Cortex of kidney (tissue), 1 donor: ENCODE measurements at places on chromosomes 3 and 15.

DNA sequence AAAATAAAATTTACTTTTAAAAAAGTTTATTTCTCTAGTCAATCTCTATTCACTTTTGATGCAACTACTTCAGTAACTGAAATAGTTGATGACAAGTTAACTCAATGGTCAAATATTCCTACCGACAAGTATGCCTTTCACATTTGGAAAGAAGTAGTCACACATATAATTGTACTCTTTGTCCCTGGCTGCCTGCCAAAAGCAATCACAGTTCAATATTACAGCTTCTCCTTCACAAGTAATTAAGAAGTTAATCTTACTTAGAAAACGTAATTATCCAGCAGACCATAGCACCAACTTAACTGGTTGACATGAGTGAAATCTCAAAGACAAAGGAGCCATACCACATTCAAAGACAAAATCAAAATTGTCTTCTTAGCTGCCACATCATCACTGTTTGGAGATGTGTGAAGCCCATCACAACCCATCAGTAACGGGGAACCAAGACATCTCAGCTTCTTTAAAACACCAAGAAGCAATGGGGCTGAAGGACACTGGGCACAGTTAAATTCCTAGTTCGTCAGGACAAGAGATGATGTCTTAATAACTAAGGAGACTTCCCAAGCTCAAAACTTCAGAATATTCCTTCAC, 86.1 kb downstream of the PLCH1 start:
- DNase-seq: no peak

DNA sequence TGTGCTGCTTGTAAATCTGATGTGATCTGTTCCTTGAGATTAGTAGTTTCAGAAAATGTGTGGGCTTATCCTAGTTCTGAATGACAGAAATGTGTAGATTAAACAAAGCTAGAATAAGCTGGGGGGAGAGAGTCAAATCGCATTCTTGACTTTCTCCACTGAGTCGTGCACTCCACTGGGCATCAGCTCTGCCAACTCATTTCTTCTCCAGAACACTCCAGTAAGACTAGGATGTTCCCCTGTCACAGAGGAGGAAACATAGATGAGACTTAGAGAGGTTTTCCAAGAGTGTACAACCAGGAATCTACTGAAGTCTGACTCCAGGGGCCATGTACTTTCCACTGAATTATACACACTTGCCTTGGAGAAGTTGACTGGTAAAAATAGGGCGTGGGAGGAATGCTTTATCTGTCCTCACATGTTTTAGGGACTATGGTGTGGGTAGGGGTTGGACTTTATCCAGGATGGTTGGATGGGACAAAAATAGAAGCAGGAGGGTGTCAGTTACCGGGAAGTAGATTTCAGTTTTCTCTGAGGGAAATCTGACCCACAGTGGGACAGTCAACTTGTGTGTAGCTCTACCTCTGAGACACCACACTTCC, 298.2 kb downstream of the UBE2E2 start:
- no peak for DNase-seq

DNA sequence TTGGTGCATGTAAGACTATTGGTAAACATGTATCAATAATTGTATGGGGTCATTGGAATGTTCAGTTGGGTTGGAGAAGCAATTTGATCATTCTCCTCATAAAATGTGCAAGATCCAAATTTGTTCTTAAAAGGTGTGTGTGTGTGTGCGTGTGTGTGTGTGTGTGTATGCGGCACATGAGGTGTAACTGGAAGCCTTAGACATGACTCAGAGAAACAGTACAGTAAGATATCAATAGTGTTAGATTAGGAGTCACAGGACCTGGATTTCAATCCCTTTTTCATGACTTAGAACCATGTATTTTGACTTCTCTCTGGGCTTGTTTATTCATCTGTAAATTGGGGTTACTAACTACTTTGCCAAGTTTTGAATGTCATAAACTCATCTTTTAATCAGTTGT, 38.3 kb downstream of the RSRC1 start:
- no peak for DNase-seq

- DNase-seq: no peak
These were observed 83.6 kb downstream of the AKAP13 start for GRCh38 chr15:85463976-85464375.

- no peak for DNase-seq
These were observed 189.0 kb upstream of the RGMA start for GRCh38 chr15:93278006-93278405.

DNA sequence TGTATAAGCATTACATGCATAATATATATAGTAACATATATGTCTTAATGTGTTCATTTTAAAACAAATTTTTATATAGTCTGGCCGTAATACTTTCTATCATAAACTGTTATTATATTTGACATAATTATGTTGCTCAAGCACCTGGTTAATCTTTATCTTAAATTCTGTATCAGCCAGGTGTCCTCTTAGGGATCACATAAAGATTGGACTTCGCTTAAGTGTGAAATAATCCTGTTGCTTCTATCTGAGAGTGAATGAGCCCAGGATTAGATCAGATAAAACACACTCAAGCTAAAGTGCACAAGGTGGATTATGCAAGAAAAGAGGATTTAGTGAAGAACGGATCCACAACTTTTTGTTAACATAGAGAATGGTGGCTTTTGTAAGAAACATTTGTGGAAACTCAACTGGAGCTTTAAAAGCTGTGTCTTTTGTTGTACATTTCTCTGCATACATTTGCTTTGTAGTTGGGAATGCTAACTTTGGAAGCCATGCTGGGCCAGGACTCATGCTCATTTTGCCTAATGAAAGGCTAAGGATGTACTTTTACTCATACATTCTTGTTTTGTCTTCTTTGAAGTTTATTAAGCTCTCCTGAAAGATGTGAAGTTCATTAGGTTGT, 437.8 kb downstream of the ZIC1 start:
- DNase-seq: no peak

DNA sequence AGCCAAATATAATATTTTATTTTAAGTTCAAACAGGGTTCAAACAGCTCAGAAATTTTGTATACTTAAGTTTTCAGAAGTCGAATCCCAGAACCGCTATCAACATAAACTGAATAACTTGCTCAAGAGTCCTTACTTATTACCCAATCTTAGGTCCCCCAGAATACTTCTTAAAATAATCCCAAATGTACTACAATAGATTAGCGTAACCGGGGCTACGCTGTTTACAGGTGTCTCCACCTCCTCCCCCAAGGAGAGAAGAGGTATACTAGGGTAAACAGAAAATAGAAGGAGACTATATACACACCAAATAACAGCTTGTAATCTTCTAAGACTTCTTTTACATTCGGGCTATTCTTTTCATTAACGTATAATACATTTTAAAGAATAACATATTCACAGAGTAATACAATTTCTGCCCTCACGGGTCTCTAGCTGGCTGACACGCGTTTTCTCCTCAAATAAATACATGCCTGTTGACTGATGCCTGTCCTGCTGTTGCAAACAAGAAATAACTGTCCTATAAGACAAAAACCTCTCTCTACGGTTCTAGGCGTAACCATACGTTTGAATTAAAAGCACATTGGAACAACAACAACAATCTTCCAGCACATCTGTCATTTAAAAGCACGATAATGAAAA, 1.3 kb downstream of the DENND4A start:
- no peak for DNase-seq

- DNase-seq: no peak
These were observed 33.0 kb upstream of the SLC12A8 start for GRCh38 chr3:125245521-125245920.

DNA sequence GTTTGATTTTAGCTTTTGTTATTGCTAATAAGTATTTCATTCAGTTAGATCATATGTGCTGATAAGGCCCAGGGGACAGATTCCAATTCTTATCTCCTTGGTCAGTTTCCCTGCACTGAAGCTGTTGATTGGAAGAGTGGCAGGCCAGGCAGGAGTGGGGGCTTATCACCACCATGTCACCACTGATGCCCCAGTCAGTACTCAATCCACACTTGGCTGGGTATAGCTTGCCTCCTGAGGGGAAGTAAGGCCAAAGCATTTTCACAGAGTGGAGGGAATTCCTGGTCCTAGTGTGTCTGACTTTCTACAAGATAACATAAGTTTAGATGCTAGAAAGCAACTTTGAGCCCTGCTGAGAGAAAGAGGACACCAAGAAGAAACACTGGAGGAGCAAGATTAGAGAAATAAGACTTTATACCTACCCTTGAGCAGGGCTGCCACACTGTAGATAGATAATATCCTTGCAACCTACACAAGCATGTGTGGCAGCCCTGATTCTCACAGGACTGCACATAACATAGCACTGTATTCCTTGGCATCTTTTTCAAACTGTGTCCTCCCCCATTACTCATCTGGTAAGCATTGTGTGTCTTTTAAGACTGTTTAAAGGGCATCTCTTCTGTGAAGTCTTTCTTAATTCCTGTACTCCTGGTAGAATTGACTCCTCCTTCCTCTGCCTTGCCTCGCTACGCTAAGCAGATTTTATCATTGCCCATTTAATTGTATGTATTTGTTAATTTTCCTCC, 24.3 kb downstream of the OXNAD1 start:
- DNase-seq: no peak

DNA sequence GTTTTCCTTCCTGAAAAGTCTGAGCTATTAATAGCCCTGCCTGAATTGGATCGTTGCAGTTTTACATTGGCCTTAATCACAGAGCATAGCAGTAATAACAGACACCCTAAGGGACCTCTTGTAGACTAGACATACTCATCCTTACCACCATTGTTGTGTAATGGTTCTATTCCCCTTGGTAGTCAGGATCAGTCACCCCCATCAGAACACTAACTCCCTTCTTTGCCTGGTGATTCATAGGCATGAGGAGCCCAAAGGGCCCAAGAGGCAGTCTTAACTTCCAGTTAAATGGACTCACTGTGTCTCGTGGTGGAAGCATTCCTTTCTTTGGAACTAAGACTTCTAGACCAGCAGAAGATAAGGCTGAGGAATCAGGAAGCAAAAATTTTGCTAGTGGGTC, 20.2 kb downstream of the CGGBP1 start:
- DNase-seq: no peak

DNA sequence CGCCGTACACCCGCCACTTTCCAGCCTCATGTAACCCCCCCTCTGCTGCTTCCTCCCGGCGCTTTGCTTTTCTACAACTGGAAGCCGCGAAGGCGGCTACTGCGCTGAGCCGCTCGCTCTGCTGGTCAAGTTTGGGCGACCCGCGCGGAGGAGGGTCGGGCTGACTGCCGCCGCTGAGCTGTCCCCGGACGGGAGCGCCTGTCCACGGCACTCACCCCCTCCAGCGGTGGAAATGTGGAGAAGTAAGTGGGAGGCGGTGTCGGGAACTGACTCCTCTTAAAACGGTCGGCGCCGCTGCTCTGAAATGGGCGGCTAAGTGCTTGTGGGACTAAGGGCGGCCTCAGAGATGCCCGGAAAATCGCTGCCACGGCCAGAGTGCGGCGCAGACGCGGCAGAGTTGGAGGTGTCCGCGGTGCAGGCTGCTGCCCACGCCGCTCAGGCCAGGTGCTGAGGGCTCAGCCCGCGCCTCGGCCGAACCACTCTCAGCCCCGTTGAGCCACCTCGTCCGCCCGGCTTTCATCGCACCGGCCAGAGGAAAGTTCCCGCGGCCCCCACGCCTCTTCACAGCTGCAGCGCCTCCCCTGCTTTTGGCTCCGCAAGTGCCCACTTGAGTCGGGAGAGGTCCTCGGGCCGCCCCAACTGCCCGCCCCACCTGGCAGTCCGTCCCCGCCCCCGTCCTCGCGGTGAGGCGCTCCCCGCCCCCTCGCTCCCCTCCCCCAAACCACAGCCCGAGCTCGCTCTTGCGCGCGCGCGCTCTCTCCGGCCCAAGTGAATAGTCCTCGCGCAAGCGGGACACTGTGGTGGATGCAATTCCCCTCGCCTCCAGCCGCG, at the start of gene EPHA6:
Gene EPHA6 (plus strand): TSS at position 775 of the 831 bp plus-strand sequence.
- DNase-seq: no peak
